ENCODE measurements at places on chromosomes 5 and 9.

DNA sequence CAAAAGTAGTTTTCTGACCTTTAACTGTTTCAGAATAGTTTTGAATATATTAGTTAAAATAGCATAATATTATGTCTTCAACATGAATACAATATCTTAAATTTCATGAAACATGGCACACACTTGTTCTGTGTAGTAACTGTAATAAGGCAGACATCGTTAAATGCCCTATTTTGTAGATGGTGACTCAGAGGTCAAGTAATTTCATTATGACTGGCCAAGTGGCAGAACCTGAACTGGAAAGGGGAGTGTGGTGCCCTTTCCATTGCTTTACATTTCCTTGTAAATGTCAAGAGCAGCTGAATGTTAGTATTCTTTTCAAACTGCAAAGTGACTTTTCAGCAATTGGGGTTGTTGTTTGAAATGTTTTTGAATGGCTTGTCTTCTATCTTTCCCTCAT is 201.2 kb upstream of the CDKN2B start:
- DNase-seq = no peak

- DNase-seq = no peak
Observed at GRCh38 chr9:73155377-73155776, 3.7 kb downstream of the ANXA1 start.

GRCh38 chr5:138488481-138488945 is 23.2 kb downstream of the EGR1 start:
- no peak for DNase-seq

- DNase-seq = no peak
Observed at GRCh38 chr9:85432599-85432998, 309.2 kb downstream of the AGTPBP1 start.

DNA sequence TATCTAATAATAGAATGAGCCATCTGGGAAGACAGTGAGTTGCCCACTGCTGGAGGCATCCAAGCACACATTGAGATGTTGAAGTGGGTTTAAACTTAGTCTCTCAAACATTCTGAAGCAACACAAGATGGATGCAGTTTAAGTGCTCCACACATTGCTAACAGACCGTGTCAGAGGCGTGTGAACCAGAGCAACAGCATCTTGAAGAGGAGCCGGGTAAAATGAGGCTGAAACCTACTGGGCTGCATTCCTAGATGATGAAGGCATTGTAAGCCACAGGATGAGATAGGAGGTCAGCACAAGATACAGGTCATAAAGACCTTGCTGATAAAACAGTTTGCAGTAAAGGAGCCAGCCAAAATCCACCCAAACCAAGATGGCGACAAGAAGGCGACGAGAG is 73.5 kb upstream of the TMEM215 start:
- no peak for DNase-seq

All from stimulated activated CD4-positive, alpha-beta T cell treated with anti-CD3 and anti-CD28 coated beads, Interleukin-1b, Interleukin-23, amount 100 ng/mL, for 1 hour (primary cell).